Central memory CD8-positive, alpha-beta T cell (primary cell): ENCODE measurements at places on chromosomes 2 and 18.

DNA sequence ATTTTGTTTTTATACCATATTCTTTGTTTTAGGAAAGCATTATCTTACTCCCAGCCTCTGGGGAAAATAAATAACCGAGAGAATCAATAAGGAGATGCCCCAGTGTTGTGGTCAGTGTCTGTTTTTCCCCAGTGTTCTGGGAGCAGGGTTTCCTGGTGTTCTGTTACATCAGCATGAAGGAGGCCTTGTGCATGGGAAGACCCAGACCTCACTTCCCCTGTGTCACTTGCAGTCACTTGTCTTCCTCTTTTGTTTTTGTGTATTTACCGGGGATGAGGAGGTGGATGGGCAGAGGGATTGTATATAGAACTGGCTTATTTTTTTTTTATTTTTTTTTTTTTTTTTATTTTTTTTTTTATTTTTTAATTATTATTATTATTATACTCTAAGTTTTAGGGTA, 45.0 kb upstream of the MGAT5 start:
- DNase-seq, result no peak

DNA sequence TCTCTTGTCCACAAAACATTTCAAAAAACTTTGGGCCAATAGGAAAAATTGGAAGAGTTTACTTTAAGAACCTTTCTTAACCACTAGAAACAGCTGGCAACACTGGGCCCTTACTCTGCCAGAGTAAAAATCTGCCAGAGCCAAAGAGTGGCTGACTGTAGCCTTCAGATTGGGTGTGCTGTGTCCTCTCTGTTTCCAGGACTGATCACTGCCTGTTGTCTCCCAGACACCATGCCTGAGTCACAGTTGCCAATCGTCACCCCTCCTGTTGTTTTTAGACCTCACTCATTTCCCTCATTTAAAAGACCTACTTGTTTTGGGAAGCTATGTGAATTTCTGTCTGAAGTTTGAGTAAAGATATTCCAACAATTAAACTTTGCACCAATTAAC, 159.1 kb downstream of the PPP1R1C start:
- no peak for DNase-seq

DNA sequence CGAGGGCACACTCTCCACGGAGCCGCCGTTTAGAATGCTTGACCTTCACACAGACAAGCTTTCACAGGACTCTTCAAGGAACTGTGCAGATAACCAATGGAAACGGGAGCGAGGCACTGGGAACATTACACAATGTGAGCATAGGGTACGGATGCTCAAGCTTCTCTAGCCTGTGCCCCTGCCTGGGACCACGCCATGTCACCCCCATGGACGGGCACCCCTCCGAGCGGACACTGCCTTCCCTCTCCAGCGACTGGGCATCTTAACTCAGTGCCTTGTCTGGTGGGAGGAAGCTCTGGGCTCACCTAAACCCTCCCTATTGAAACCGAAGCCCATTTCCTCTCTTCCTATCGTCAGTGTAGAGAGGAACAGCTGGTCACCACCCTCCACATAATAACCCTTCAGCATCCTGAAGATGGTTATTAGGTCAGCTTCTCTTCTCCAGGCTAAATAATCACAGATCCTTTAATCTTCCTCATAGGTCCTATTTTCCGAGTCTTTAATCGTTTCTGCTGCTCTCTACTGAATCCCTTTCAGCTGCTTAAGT, 626.7 kb downstream of the GALR1 start:
- no peak for DNase-seq

GRCh38 chr2:8219631-8220355, 462.1 kb upstream of the ID2 start:
- no peak for DNase-seq

- no peak for DNase-seq
Measured at GRCh38 chr2:80300954-80301353, 3.6 kb downstream of the LRRTM1 start.

GRCh38 chr2:226683944-226684562, 115.6 kb downstream of the IRS1 start:
- no peak for DNase-seq

DNA sequence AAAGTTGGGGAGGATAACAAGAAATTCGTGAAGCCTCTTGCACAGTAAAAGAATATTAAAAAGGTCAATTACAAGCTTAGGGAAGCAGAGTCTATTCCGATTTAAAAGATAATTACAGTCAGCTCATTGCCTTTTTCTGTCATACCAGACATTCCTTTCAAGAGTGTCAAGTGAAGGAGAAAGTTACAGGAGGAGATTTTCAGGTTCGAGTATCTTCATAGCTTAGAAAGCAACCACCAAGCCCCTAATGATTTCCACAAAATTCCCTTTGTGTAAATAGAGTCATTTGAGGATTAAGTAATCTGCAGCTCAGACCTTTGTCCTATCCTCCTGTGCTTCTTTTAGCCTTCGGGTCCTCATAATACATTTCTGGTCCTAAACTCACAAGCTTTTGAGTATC, 414.9 kb downstream of the CDH2 start:
- no peak for DNase-seq

GRCh38 chr2:186841940-186842339, 7.0 kb downstream of the ZSWIM2 start:
- no peak for DNase-seq

GRCh38 chr2:3420076-3420768, 40.7 kb downstream of the TRAPPC12 start:
- DNase-seq, result no peak

GRCh38 chr18:26459884-26460283, 88.5 kb downstream of the KCTD1 start:
- DNase-seq, result no peak

DNA sequence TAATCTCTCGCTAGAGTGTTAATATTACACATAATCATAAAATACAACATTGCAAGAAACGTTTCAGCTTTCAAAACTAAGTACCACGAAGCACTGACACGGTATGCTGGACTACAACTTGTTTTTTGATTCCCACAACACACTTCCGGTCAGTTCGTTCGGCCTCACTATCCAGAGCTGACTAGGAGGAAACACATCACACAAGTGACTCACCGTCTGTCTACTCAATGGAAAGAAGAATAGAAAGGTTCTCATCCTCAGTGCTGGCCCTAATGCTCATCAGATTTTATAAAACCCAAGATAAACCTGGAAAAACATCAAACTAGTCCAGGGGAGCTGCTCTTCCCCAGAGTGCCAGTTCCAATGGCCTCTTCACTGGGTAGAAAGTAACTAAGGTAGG, 42.9 kb downstream of the ZNF385B start:
- no peak for DNase-seq

GRCh38 chr2:215780313-215780712, 233.0 kb downstream of the MREG start:
- no peak for DNase-seq

GRCh38 chr18:54263904-54264336, 5.4 kb upstream of the POLI start:
- DNase-seq, result no peak

- no peak for DNase-seq
Measured at GRCh38 chr2:96662360-96662759, 19.8 kb downstream of the FER1L5 start.

DNA sequence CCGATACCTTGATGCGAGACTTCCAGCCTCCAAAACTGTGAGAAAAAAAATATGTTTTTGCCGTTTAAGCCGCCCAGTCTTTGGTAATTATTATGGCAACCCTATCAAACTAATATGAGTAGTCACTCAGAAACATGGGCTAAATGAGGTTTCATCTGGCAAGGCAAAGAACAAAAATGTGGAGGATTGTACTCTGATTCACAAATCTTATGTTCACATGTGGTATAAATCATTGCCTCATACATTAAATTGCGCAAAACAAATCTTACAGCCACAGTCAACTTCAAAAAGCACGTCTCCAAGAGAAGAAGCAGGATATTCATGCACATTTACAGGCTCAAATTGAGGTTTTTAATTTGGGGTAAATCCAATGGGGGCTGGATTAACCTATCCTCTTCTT, 1435.4 kb upstream of the LRRTM1 start:
- DNase-seq, result no peak
